M059J (cell line): ENCODE measurements at places on chromosomes 1 and 21. TPM values are rescaled to one million over a fixed set of nuclear protein-coding genes. Genes with fewer than 3 reads are reported as not detected.

DNA sequence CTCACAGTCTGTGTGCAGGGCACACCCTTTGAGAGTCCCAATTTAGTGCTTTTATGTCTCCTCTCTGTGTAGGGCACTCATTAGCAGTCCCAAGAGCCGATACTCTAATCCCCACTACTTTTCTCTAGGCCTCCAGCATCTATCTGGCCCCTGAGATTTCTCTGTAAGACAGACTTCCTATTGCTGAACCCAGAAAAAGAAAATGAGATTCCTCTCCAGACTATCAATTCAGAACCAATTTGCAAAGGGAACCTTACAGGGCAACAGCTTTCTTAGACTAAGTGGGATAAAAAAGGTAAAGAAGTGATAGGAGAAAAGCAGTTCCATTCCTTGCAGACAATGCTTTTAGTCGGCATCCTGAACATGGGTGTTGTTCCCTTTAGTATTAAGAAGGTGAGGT is 172.2 kb downstream of the EDEM3 start:
- no peak for DNase-seq

- no peak for DNase-seq
Observed at GRCh38 chr1:190011585-190011984, 466.1 kb downstream of the BRINP3 start.

GRCh38 chr1:26690157-26690556 is 5.7 kb upstream of the ARID1A start:
- DNase-seq = no peak

DNA sequence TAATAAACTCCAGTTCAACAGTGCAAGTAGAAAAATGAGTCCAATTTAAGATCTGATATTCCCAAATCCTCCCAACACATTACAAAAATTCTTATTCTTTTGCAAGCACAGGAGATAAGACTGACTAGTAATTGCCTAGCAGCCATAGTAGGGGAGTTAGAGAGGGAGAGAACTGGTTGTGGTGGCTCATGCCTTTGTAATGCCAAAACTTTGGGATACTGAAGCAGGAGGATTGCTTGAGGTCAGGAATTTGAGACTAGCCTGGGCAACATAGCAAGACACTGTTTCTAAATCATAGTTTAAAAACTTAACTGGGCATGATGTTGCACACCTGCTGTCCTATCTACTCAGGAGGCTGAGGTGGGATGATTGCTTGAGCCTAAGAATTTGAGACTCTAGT is 26.7 kb upstream of the PAPPA2 start:
- DNase-seq = no peak

DNA sequence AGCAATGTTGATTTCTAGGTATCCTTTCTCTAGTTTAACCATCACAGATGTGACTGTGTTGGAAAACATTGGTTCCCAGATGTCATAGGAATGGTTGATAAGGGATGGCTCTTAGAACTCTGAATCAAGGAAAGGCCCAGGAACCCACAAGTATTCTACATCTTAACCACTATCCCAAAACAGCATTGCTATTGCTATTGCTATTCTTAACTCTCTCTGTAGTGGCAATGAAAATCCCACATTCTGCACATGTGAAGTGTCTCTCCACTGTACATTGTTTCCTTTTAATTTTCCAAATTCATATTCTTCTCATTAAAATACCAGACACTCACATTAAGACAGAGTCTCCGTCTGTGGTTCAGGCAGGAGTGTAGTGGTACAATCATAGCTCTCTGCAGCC is 420.4 kb upstream of the RUNX1 start:
- no peak for DNase-seq

DNA sequence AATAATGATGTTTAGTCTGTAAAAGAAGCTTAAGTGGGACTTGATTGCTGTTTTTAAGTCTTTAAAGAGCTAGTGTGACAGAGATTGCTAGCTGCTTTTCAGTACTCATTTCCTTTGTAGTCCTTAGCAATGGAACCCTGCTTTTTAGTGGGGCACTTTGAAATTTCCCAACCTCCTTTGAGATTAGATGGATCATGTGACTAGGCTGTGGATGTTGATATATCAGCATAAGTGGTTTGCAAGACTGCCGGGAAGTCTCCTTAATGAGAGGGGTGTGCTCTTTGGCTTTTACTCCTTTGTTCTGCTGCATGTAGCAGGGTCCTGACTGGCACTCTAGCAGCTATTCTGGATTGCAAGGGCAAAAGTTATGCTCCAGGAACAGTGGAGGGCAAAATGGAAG is 11.2 kb upstream of the RCOR3 start:
- no peak for DNase-seq

Gene PLEKHN1
- total RNA-seq = 2.4 and 4.5 TPM in 2 replicates

Gene CFHR3
- total RNA-seq = not detected in 2 replicates

Gene BLACAT1
- total RNA-seq = 0.10 and 0.15 TPM in 2 replicates
